ENCODE measurements at places on chromosomes 1 and 21. TPM values are rescaled to one million over a fixed set of nuclear protein-coding genes. Genes with fewer than 3 reads are reported as not detected.

The IL20 gene
- not detected for total RNA-seq

The PRAMEF25 gene
- not detected for total RNA-seq

The CFAP45 gene
- total RNA-seq: 0.64 TPM

The CD53 gene
- 93.6 TPM for total RNA-seq

The IER5 gene
- total RNA-seq: 9.9 TPM

The CSF1 gene
- 228 TPM for total RNA-seq

All from mesenteric fat pad (tissue), 1 donor.